Muscle of arm (tissue), 14 donors: ENCODE measurements at places on chromosomes 2 and 18.
A peak's percentile ranks its signal among the peaks of the same experiment; 100 is the strongest.

GRCh38 chr18:24015639-24016631 lies 1.4 kb downstream of the TTC39C start:
- DNase-seq, result no peak

DNA sequence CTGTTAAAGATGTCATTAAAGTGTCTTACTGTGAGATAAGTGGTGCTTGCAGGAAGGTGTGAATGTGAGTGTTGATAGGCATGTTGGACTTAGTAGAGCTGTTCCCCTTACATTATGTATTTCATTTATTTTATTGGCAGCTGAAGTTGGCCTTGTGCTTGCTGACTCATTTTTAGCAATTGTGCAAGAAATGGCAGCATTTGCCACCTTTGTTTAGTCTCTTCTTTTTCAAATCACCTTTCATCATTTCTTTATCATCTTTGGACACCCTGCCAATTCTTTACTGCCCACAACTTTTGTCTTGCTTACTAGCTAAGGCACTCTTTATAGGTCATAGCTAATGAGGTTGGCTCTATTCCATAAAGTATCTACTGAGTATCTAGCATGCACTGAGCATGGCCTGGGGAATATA lies 130.3 kb upstream of the LYPD6 start:
- DNase-seq, result peak; percentile 16

GRCh38 chr18:9547782-9548181 lies 66.6 kb downstream of the PPP4R1 start:
- DNase-seq, result no peak

DNA sequence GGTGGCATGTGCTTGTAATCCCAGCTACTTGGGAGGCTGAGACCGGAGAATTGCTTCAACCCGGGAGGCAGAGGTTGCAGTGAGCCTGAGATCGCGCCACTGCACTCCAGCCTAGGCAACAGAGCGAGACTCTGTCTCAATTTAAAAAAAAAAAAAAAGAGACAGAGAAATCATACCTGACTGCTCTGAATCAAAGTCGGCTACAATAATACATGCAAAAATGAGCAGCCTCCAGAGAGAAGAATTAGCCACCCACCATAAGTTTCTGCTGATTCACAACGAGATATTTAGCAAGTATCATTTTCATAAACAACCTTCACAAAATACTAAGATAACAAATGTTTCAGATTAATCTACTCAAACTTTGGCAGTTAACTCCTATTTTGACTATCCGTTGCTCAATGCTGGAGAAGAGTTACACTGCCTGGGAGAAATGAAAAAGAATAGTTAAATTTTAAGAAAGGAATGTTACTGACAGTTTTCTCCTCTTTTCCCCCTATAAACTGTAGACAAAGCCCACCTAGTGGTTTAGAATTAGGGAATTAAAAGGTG lies 1.5 kb downstream of the OSBPL1A start:
- no peak for DNase-seq

DNA sequence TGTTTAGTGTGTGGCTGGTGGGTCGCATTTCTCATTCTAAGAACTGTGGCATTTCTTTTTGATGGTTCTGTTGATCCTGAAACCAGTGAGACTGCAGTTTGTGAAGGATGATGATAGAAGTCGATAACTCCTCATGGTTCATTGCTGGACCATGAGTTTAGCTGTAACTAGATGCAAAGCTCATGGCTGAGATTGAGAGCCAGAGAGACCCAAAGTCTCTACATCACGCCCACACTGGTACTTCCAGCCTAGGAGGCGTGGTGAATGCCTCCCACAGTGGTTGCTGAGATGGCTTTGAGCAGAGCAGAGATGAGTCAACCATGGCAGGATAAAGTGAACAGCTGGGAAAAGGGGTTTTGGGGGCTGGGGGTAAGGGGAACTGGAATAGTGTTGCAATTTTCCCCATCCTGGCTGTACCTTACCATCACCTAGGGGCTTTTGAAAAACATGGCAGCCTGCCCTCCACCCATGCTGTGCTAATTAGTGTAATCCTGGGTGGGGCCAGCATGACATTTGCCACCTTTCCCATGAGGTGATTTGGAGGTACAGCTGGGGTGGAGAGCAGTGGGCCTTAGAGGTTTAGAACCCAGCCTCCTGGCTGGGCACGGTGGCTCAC lies 24.1 kb downstream of the INPP4A start:
- no peak for DNase-seq

DNA sequence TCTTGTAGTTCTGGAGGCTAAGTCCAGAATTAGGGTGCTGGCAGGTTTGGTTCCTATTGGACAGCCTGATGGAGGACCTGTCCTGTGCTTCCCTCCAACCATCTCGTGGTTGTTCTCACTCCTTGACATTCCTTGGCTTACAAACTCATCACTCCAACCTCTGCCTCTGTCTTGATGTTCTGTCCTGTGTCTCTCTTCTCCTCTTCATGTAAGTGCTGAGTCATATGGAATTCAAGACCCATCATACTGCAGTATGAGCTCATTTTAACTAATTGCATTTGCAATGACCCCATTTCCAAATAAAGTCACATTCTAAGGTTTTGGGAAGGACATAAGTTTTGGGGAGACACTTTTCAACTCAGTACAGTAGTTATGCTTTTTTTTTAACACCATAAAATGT lies 374.7 kb downstream of the TRIB2 start:
- no peak for DNase-seq

DNA sequence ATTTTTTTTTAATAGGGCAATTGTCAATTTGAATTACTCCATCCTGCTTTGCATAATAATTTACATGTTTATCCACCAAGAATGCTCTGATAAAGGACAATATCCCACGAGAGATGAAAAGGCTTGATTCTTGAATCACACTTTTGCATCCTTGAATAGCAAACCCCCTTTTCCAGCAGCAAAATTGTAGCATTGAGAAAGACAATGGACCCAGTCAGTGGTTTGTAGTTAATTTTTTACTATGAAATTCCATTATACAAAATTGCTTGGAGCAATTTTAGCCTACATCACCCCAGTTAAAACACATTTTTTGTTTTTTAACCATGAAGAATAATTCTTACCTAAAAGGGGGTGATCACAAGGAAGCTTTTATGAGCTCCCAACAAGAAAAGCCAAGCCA lies 255.1 kb downstream of the RND3 start:
- DNase-seq, result no peak

GRCh38 chr2:172081221-172082022 lies 3.9 kb upstream of the DLX1 start:
- DNase-seq, result no peak

DNA sequence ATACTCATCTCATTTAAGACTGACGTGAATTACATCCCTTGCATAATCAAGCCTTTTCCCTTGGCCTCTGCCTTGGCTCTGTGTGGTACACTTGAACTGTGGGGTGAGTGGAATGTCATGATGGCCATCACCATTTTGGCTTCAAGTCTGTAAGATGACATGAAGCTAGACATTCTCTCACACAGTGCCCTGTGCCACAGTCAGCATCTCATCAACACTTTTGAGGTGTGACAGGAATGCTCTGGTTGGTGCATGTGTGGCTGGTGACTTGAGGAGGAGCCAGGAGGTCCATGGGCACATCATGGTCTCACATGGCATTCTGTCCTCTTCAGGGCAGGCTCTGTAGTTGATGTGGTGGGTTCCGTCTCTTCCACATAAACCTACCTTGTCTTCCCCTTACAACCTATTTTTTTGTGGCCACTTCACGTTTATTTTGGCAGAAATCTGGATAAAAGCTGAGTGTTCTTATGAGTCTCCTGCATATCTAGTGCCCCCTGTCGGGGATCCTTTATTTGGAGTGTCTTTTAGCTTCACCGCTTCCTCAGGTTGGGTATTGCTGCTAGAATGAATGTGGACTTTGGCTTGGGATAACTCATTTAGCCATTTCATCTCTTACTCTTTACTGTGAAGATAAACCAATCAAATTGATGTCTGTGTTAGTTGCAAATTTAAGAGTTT lies 28.1 kb downstream of the MAP4K4 start:
- DNase-seq, result no peak

DNA sequence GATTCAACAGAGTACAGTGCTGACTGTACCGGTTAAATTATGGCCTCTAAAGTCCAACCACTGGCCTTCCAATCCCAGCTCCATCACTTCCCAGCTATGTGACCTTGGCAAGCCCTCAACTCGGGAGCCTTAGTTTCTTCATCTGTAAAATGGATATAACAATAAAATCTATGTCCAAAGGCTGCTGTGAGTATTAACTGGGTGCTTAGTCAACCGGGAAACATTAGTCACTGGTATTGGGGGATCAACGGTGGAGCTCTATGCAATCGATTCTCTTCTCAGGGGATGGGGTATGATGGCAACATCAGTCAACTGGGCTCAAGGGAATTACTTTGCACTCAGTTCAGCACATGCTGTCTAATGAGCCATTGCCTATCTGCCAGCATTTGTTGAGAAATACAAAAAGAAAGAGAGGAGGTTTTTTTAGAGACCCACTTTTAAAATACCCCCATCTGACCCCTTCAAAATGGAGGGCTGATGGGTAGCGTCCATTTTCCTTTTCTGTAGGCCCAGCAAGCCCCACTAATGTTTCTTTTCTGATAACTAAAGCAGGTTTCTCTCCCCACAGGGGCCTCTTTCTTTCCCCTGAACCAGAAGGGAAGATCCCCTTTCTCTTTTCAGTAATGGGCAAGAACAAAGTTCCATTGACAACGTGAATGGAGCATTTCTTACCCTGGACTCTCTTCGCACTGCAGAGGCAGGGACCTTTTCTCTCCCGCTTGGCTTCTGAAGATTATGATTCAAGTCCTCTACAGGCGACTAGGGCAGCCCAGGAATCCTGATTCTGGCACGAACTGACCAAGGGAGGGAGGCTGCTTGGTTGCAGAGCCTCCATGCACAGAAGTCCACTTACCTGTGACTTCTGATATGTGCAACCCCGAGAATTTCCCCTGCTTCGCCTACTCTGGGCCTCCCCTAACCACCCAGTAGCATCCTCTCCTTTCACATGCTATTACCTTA lies 8.7 kb upstream of the AGFG1 start:
- DNase-seq, result no peak

DNA sequence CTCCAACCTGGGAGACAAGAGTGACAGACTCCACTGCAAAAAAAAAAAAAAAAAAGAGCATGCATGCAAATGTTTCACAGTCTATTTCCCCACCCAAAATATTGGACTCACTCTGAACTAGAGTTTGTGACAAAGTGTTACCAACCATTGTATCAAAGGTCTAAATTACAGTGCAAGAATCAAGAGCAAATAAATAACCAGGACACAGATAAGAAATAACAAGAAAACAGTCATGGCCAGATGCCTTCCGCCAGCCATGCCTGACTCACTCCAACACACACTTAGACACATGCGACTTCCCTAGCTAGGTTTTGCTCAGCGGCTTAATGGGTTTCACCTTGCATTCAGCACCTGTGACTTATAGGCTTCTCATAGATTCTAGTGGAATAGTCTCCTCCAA lies 62.8 kb downstream of the CYB5A start:
- no peak for DNase-seq

- no peak for DNase-seq
Observed at GRCh38 chr18:76486038-76486437, 9.0 kb downstream of the ZNF516 start.
